ENCODE measurements at places on chromosomes 4 and X. TPM values are rescaled to one million over a fixed set of nuclear protein-coding genes. Genes with fewer than 3 reads are reported as not detected.

OPHN1 gene
- 17.9 TPM for total RNA-seq

GRCh38 chr4:76430519-76431388, 4.3 kb upstream of the SHROOM3 start:
- no peak for DNase-seq

DNA sequence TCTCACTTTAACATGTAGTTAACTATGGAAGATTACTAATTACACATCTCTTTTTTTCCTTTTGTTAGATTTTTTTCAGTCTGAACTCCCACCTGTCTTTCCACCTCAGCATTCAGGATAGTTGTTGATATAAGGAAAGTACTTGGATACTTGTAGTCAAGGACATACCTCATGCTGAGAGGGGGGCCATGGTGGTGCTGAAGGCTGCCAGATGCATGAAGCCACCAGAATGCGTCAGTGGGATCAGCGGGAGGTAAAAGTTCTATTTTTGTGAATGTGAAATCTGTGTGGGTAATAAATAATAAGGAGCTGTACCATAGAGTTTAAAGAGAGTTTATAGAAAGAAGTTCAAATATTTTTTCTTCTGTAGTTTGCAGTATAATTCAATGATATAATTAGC, 13.1 kb upstream of the NDST4 start:
- DNase-seq: no peak

DNA sequence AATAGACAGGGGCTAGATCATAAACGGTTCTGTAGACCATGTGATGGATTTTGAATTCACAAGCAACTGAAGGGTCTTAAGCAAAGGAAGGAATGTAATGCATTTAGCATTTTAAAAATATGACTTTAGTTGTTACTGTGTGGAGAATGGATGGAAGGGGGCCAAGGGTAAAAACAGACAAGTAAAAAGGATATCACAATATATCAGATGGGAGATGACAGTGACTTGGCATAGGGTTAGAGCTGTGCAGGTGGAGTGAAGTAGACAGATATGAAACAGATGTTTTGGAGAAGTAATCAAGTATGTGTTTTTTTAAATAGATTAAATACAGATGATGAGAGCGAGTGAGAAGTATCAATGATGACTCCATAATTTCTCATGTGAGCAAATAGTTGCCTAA, 1116.0 kb upstream of the TENM3 start:
- peak; percentile 31 for DNase-seq

CNGA1 gene
- total RNA-seq: 3.4 TPM

All from skin of body (tissue), 3 donors.